ENCODE measurements at places on chromosomes 7 and 10. TPM values are rescaled to one million over a fixed set of nuclear protein-coding genes. Genes with fewer than 3 reads are reported as not detected.

DNA sequence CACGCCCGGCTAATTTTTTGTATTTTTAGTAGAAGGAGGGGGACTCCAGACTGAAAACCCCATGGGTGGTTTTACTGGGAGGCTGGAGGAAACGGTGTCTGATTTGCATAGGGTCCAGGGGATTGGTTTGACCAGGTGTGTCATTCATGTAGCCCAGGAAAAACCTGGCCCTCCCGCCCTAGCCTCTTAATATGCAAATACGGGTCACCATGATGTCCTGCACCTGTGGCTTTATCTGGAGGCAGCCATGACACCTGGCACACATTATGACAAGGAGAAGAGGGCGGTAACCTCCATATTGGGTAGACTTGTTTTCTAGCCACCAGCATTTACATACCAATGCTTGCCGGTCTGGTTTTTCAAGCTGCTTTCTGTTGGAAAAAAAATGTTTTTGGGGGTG is 68.0 kb downstream of the TRIL start:
- H3K4me3 ChIP-seq = no peak overlapping the region
- no peaks in the 10 kb centered on the region for H3K27me3 ChIP-seq
- no peaks in the 10 kb centered on the region for H3K36me3 ChIP-seq
- H3K27ac ChIP-seq = no peak overlapping the region
- H3K4me1 ChIP-seq = peaks cover 8% of the 10 kb centered on the region
- no peak for DNase-seq

DNA sequence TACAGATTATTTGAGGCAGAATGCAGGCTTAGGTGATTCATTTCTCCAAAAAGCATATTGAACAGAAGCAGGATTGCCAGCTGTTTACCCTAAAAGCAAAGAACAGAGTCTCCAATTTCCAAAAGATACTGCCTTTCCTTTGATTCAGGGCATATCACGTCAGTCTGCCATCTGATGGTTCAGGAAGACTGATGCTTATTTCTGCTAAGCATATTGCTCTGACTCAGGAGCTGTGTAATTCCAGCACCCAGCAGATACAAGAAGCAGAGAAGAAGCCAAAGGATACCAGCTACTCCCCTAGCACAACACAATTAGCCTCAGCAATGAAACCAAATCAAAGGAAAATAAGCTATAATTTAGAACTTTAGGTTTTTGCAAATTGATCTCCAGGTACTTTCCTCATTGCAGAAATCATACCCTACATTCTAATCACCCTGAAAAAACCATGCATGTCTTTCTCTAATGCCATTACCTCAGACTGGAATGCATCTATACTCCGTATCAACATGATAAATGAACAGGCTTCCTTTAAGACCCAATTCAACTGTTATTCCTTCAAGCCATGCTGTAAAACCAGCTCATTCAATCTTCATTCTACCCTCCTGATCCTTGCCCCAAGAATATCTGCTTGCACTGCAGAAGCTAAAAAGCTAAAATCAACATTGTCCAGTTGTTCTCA is 55.1 kb downstream of the ABI1 start:
- no peaks in the 10 kb centered on the region for H3K27me3 ChIP-seq
- H3K27ac ChIP-seq = no peak overlapping the region
- no peaks in the 10 kb centered on the region for H3K36me3 ChIP-seq
- H3K4me3 ChIP-seq = no peak overlapping the region
- peaks cover 25% of the 10 kb centered on the region for H3K4me1 ChIP-seq

GRCh38 chr7:156109076-156109475 is 296.8 kb upstream of the SHH start:
- DNase-seq = no peak
- no peaks in the 10 kb centered on the region for H3K27me3 ChIP-seq
- H3K36me3 ChIP-seq = no peaks in the 10 kb centered on the region
- H3K4me3 ChIP-seq = no peak overlapping the region
- H3K27ac ChIP-seq = no peak overlapping the region
- H3K4me1 ChIP-seq = no peaks in the 10 kb centered on the region

DNA sequence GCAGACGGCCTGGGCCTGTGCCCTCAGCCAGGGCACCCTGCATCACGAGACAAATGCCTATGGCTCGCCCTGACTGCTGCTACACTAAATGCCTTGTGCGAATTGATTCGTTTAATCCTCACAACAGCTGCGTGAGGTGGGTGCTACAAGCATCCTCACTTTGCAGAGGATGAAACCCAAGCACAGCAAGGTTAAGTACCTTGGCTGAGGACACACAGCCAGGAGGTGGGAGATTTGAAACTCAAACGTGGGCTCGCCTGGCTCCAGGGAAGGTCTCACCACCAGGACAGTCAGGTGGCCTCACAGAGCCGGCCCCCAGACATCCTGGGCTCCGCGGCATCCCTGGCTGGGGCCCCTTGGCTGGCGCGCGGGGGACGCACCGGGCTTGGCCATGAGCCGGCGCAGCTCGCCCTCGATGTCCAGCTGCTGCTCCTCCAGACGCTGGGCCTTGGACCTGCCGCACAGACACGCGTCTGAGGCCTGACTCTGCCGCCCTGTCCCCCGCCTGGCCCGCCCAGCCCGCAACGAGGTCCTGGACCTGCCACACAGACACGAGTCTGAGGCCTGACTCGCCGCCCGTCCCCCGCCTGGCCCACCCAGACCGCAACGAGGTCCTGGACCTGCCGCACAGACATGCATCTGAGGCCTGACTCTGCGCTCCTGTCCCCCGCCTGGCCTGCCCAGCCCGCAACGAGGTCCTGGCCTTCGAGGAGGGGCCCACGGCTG is 22.0 kb downstream of the MICALL2 start:
- H3K36me3 ChIP-seq = peaks cover 5% of the 10 kb centered on the region
- DNase-seq = no peak
- H3K4me3 ChIP-seq = no peak overlapping the region
- H3K27ac ChIP-seq = no peak overlapping the region
- H3K27me3 ChIP-seq = no peaks in the 10 kb centered on the region
- no peaks in the 10 kb centered on the region for H3K4me1 ChIP-seq

Gene LRIT1
- total RNA-seq = not detected

Gene KLF14
- total RNA-seq = not detected

GRCh38 chr10:122085423-122085911 is 96.5 kb downstream of the TACC2 start:
- H3K27ac ChIP-seq = no peak overlapping the region
- peaks cover 3% of the 10 kb centered on the region for H3K36me3 ChIP-seq
- H3K4me3 ChIP-seq = no peak overlapping the region
- H3K4me1 ChIP-seq = no peaks in the 10 kb centered on the region

- no peaks in the 10 kb centered on the region for H3K27me3 ChIP-seq
- H3K4me3 ChIP-seq = no peak overlapping the region
- H3K36me3 ChIP-seq = peaks cover 28% of the 10 kb centered on the region
- H3K27ac ChIP-seq = no peak overlapping the region
These were observed 136.7 kb downstream of the EGFR start for GRCh38 chr7:55155351-55156117.

Gene ZNF727
- 0.57 TPM for total RNA-seq

- peaks cover 2% of the 10 kb centered on the region for H3K36me3 ChIP-seq
- no peak overlapping the region for H3K4me3 ChIP-seq
- peak; percentile 45 for DNase-seq
- H3K27ac ChIP-seq = no peak overlapping the region
These were observed 35.0 kb upstream of the GIMAP8 start for GRCh38 chr7:150415161-150416153.

DNA sequence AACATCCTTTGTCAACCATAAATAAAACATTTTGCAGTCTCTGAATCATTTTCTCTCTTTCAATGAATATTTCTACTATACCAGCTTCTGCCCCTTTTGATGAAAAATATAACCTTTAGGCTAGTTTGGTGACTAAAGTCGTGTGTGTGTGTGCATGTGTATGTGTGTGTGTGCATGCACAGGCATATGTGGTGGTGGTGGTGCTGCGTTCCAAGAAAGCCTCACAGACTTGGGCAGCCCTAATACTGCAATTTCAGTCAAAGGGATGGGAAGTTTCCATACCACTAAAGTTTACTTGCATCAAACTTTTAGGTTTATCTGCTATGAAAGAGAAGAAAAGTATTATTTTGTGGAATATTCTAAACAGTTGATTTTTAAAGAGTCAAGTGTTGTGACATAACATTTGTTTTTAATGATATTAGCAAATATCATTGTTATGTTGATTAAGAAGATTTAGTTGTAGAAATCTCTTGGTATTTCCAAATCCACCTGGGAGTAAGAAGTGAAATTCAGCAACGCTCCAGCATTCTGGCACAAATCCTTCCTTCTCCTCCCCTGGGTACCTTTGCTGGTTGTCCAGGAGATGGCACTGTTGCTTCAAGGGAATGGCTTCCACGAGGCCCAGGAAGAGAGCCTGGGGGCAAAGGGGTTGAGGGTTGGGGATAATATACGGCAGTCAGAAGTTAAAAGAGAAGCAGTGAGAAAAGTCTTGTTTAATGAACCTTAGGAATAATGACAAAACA is 41.5 kb downstream of the ASB4 start:
- peak; percentile 65 for DNase-seq
- H3K27me3 ChIP-seq = no peaks in the 10 kb centered on the region
- H3K27ac ChIP-seq = no peak overlapping the region
- H3K4me3 ChIP-seq = no peak overlapping the region

- H3K4me1 ChIP-seq = no peaks in the 10 kb centered on the region
- no peak overlapping the region for H3K4me3 ChIP-seq
- DNase-seq = no peak
- no peak overlapping the region for H3K27ac ChIP-seq
- H3K36me3 ChIP-seq = no peaks in the 10 kb centered on the region
These were observed 196.7 kb downstream of the IPMK start for GRCh38 chr10:58070956-58071355.

Gene OR13A1
- not detected for total RNA-seq

DNA sequence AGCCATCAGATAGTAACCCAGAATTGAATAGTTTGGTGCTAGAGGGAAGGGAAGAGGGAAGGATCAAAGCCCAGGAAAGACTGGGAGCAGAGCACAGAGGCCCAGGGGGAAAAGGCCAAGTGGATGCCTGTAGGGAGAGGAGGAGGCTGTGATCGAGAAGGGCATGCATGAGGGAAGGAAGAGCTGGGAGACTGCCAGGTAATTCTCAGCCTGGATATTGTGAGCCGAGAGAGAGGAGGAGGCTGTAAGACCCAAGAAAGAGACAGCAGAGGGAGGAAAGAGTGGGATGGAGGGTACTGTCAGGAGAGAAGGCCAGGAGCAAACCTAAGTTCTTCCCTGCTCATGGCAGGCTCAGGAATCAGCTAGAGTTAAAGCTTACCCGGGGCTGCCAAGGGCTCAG is 178.2 kb downstream of the CCDC3 start:
- no peak overlapping the region for H3K4me3 ChIP-seq
- no peak overlapping the region for H3K27ac ChIP-seq
- H3K27me3 ChIP-seq = no peaks in the 10 kb centered on the region
- H3K36me3 ChIP-seq = no peaks in the 10 kb centered on the region
- no peaks in the 10 kb centered on the region for H3K4me1 ChIP-seq
- no peak for DNase-seq

- no peaks in the 10 kb centered on the region for H3K4me1 ChIP-seq
- no peak for DNase-seq
- no peak overlapping the region for H3K4me3 ChIP-seq
- no peaks in the 10 kb centered on the region for H3K27me3 ChIP-seq
- H3K36me3 ChIP-seq = no peaks in the 10 kb centered on the region
These were observed 98.0 kb downstream of the NPY start for GRCh38 chr7:24381894-24382505.

- H3K27me3 ChIP-seq = no peaks in the 10 kb centered on the region
- no peaks in the 10 kb centered on the region for H3K4me1 ChIP-seq
- no peak overlapping the region for H3K4me3 ChIP-seq
These were observed 91.6 kb upstream of the COL1A2 start for GRCh38 chr7:94303118-94303517.

Gene CLEC2L
- not detected for total RNA-seq

- no peaks in the 10 kb centered on the region for H3K27me3 ChIP-seq
- no peak overlapping the region for H3K27ac ChIP-seq
- DNase-seq = no peak
- H3K4me3 ChIP-seq = no peak overlapping the region
These were observed 219.3 kb upstream of the TAC1 start for GRCh38 chr7:97512441-97513207.

GRCh38 chr7:1536743-1537534 is 6.4 kb downstream of the MAFK start:
- H3K27ac ChIP-seq = peak overlapping the region; percentile 94
- H3K27me3 ChIP-seq = no peaks in the 10 kb centered on the region
- H3K4me3 ChIP-seq = peak overlapping the region; percentile 42
- H3K4me1 ChIP-seq = peaks cover 22% of the 10 kb centered on the region

Gene AKR1B15
- total RNA-seq = 2.5 TPM

Gene RAMP3
- total RNA-seq = 25.7 TPM

Data from right lobe of liver (tissue), 6 donors.